ENCODE measurements at places on chromosomes 11 and 22.

DNA sequence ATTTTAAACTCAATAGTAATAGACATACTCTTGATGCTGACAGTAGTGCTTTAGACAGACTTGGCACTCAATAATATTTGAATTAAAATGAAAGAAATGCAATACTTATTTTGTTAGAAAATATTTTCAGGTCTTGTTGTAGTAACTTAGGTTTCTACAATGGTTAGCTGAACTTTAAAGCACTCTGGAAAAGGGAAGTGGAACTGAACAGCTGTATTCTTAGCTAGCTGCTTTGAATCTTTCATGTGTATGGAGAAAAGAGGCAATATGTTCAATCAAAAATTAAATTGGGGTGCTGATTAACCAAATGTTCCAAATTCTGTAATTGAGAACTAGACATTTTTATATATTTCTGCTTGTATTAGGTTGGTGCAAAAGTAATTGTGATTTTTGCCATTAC lies 517.9 kb upstream of the RAG2 start:
- no peak for DNase-seq

DNA sequence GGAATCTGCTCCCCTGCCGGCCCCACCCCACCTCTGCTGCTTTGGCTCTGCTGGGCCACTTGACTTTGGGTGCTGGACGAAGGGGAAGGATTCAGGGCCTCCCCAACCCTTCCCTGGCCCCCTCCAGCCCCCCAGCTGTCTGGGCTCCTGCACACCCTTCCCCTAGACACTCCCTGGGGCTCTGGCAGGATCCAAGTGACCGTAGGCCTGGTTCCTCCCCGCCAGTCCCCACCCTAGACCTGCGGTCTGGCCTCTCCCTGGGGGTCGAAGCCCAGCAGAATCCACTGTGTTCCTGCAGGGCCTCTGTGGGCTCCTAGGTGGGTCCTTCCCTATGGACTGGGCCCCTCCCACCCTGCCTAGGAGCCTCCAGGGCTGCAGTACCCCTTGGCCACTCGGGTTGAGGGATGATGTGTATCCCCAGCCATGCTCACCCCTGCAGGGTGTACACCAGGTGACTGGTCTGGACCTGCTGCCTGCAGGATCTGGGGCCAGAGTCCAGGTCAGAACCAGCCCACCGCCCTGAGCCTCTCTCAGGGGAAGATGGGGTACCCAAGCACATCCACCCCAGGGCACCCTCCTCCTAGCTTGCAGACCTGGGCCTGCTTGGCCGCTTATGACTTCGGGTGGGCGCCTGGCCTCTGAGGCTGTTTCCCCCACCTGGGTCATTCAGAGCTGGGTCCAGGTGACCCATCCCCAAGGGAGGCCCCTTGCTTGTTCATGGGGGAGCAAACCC lies 5.6 kb downstream of the PIM3 start:
- no peak for DNase-seq

DNA sequence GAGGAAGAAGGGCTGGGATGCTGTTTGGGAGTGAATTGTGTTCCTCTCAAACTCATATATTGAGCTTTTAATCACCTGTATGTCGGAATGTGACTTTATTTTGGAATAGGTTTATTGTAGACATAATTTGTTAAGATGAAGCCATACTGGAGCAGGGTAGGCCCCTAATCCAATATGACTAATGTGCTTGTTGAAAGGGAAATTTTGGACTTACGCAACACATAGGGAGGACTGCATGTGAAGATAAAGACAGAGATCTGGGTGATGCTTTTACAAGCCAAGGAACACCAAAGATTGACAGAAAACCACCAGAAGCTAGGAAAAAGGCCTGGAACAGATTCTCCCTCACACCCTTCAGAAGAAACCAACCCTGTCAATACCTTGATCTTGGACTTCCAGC lies 43.2 kb upstream of the OVCH2 start:
- no peak for DNase-seq

DNA sequence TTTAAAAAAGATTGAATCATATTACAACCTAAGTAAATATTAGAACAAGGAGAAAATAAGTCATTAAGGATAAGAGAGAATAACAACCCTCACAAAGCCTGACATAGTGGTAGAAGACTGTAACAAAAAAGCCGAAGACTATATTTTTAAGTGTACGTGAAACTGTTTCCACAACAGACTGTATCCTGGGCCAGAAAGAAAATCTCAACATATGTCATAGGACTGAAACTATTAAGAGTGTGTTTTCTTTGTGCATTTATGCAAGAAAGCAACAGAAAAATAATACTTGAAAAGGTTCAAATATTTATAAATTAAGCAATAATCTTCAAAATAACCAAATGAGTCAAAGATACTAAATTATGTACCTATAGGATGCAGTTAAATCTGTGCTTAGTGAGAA lies 309.8 kb downstream of the CASP12 start:
- DNase-seq: no peak

GRCh38 chr11:111372538-111372937 lies 6.5 kb downstream of the POU2AF1 start:
- DNase-seq: no peak

DNA sequence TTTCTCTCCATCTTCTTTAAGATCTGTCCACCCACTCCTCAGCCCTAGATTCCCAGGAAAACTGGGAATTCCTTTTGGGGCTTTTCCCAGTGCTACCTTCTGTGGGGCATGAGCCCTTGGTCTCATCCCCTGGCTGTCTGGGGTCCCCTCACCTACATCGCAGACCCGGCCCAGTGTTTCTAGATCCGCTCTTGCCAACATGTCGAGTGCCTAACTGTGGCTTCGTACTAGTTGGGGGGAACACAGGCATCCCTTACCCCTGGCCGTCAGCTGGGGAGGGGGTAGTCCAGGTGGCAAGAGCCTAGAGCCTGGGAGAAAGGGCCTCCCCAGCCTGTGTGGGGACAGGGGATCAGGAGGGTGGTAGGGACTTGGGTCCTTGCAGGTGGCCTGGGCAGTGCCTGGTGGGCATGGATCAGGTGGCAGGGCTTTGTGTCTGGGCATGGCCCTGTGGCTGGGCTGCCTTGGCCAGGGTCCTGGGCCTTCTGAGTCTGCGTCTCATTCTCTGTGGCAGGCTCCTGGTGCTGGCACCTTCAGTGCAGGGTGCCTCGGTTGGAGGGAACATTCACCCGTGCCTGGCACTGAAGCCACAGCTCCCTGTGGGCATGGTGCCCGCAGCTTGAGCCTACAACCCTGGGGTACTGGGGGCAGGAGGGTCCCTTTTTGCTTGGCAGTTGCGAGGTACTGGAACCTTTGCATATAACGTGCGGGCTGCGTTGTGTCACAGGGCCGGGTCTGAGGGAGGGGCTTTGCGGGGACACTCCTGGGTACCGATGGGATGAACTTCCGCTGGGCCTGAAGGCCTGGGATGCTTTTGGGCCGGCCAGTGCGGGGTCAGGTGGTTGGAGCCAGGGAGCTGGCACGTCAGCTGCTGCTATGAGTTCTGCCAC lies 4.1 kb downstream of the KCNQ1 start:
- no peak for DNase-seq

DNA sequence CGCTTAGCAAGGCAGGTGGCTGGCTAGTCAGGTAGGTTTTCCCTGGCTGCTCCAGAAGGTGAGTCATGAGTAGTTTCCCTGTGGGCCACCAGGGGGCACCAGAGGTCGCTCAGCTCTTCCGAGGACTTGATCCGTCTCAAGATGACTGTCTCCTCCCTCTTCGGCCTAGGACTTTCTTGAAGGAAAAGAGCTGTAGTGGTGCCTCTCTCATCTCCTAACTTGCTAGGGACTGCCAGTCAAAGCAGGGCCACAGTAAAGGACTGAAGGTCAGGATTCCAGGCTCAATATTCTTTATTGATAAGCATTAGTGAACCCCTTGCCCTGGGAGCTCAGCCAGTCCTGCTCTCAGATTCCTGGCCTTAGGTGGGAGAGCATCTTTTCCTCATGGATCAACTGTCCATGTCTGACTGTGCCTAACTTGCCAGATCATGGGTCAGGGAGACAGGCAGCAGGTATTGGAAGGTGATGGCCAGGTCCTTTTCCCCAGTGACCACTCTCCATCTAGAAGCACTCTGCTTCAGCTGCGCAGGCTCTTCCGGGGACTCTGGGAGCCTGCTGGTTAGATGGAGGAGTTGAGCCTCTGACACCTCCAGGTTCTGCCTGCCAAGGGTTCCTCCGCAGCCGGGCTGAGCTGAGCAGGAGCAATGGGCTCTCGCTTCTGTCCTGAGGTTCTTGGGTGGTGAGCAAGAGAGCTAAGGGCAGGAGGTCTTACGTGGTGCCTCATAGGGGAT lies 1.9 kb downstream of the POLD4 start:
- no peak for DNase-seq

DNA sequence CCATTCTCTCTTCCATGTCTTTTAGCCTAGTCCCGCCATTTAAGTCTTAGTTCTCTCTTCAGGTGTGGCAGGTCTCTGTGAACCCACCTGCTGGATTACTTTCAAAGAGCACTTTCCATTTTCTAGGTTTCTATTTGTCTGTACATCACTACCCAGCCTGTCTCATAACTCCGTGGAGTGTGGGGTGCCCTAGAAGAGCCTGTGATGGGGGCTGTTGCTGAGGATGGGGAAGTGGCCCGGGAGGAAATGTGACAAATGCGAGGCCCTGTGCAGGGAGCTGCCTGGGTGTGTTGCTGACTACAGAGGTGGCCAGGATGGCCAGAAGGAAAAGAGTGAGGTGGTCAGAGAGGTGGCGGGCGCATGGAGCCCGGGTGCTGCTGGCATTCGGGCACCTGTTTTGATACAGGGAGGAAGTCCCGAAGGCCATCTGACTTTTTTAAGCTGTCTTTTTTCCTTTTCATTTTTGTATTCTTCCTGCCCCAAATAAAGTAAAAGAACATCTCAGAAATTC lies 10.7 kb downstream of the DGCR8 start:
- no peak for DNase-seq

GRCh38 chr11:69912161-69912910 lies 93.1 kb upstream of the FGF3 start:
- DNase-seq: no peak

- no peak for DNase-seq
These were observed 206.3 kb upstream of the BLID start for GRCh38 chr11:122322329-122322728.

- DNase-seq: no peak
These were observed 50.1 kb downstream of the FBLN1 start for GRCh38 chr22:45552580-45553350.

- no peak for DNase-seq
These were observed 40.6 kb upstream of the GNB1L start for GRCh38 chr22:19895160-19895849.

DNA sequence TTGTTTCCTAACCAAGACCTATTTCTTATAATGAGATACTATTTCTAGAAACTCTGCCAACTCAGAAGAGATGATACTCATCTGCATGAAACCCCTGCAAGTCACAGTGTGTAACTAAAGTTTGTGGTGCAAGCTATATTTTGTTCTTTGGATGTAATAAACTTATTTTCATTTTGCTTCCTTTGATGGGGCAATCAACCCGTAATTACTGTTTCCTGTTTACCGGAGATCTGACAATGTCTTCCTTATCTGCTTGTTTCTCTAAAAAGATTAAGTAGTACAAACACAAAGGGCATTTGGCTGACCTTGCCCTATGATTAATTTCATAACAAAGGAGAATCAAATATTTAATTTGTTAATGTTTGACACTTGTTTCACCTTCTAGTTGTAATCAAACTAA lies 846.6 kb upstream of the ANO3 start:
- no peak for DNase-seq

GRCh38 chr11:73003088-73003487 lies 139.0 kb downstream of the FCHSD2 start:
- DNase-seq: no peak

- DNase-seq: no peak
These were observed 37.6 kb downstream of the PITPNB start for GRCh38 chr22:27881421-27881820.

DNA sequence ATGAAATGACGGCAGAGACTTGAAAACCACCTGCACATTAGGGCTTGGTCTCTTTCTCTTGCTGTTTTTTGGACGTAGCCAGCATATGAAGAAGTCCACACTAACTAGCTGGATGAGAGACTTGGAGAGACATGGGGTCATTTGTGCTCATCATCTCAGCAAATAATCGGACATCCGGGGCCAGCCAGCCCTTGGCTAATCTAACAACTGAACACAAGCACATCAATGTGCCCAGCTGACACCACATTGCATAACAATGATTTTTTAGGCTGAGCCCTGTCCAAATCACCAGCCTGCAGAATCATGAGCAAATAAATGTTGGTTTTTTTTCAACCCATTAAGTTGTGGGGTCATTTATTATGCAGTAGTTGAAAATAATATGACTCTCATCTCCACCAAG lies 460.3 kb upstream of the LARGE1 start:
- no peak for DNase-seq

DNA sequence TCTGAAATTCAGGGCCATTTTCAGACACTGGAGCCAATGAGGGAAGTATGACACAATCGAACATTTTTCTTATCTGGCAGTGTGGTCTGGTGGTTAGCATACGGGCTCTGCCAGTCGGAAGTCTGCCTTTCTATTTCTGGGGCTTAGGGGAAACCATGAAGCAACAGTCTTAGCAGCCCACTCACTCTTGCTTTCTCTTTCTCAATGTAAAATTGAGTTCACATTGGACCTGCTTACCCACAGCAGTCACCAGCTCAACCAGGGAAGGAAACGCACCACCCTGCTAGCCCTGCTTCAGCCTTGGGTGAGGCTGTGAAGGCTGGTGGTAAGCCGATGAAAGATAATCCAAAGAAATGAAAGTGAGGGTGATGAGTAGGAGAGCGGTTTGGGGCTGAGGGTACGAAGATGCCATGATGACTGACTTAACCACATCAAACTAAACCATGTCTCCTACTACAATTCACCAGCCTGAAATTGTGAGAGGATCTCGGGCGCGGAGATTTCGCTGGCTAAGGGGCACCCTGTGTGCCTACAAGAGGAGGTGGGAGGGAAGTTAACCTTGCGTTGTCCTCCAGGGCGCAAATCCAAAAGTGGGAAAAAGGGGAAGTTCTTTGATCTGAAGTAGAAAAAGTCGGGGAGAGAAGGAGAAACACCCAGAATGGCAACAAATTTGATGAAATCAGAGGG lies 2.0 kb upstream of the LMO2 start:
- DNase-seq: no peak

- DNase-seq: no peak
These were observed 1786.5 kb upstream of the RAG2 start for GRCh38 chr11:38384568-38384967.

DNA sequence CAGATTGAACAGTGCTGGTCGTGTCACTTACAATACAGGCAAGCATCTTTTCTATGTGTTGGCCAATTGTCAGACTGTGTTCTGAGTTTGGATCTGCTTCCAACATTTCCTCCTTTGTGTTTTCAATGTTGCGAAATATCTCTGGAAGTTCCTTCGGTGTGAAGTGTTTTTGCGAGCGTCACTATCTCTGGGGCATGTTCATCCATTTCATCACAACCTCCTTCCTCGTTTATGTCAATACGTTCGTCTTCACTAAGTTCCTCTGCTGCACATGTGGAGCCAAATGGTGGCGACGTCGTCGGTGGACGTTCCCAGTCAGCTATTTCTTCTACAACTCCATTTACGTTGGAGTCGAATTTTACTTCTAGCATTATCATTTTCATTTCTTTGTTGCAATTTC lies 100.2 kb upstream of the LMO1 start:
- no peak for DNase-seq

- no peak for DNase-seq
These were observed 75.9 kb downstream of the NECTIN1 start for GRCh38 chr11:119652907-119653659.
